Stimulated activated CD8-positive, alpha-beta memory T cell treated with anti-CD3 and anti-CD28 coated beads, Interleukin-4, amount 100 ng/mL, for 1 hour (primary cell): ENCODE measurements at places on chromosomes 1 and 21.

- no peak for DNase-seq
Measured at GRCh38 chr1:93848350-93848883, 30.6 kb downstream of the DNTTIP2 start.

GRCh38 chr1:60935599-60936110 is 146.7 kb upstream of the NFIA start:
- DNase-seq = no peak

- no peak for DNase-seq
Measured at GRCh38 chr1:237981223-237981622, 90.5 kb upstream of the ZP4 start.

DNA sequence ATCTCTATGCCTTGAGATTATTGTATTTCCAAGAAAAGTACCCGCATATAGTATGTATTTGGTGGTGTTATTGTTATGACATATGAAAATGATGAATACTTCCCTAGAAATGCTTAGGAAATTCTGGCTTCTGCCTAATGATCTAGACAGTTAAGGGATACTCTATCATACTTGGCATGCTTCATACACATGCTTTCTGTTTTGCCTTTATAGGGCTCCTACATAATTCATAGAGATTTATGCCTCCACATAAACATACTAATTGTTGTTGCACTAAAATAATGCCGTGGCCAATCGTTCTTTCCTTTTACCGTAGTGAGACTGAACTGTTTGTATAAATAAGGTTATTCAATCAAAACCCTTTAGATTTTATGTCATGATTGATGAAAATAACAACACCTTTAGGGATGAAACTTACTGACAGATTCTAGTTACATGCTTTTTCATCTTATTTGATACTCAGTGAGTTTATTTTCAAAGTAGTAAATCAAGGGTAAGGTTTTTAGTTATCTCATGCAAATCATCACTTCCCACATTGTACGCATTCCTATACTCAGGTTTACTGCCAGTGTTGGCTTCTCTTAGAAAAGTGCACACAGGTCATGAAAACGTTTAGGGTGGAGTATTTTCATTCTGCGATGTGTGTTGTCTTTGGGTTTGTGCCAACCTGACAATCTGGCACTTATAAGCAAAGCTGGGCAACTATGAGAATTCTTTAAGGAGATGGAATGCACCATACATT is 40.5 kb upstream of the SCYL3 start:
- DNase-seq = no peak

DNA sequence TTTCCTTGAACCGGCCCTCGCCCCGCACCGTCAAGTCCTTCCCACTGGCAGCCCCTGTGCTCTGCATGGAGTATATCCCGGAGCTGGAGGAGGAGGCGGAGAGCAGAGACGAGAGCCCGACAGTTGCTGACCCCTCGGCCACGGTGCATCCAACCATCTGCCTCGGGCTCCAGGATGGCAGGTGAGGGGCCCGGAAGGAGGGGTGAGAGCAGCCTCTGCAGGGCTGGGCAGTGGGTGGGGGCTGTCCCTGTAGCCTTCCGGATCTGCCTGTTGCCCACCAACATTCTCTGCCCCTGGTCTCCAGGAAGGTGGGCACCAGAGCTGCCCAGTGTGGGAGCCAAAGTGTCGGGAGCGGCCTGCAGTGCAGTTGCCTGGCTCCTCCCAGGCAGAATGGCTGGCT is 99.2 kb upstream of the ACTL8 start:
- DNase-seq = no peak

DNA sequence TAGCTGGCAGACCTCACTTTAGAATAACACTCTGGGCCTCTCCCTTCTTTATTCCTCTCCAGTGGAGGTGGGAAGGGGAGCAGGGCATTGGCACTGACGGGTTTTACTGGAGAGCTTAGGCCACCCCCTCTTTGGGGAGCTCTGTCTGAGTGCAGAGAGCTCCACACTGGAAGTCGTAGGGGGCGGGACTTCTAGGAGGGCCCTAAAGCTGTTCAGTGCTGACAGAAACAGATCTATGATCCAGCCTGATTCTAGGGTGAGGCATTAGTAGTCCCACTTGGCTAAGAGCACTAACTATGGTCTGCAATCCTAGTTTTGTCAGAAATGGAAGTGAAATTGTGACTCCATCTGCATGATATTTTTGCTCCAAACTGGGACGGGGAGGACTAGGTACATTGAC is 138.7 kb downstream of the MIS18A start:
- no peak for DNase-seq

DNA sequence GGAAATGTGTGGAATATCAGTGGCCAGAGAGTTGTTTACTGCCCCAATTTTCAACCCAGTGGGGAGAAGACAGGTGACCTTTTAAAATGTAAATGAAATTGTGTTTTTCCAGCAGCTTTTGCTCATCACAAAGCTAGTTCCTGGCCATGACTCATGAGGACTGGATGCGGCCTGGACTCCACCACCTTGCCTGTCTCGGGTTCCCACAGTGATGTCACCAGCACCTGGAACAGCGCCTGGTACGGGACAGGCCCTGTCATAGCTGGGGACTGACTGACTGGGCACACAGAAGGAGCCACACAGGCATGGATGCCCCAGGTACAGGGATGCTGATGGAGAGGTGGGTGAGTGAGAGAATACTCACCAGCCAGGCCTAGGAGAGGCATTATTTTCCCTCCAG is 277.1 kb downstream of the AJAP1 start:
- no peak for DNase-seq

GRCh38 chr1:67126111-67126746 is 8.5 kb downstream of the C1orf141 start:
- DNase-seq = no peak

DNA sequence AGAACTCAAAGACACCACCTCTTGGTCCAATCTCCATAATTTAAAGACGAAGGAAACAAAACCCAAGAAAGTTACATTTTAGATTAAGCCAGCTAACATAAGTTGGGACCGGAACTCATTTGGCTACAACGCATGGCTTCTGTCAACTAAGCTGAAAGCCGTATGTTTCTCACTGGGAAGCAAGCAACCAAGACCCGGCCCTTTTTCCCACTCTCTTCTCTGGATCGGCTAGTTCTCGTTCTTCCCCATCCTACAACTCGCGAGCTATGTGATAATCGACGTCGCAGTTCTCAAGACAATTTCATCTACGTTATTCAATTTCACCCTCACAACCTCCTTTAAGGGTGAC is 601 bp downstream of the CCT8 start:
- DNase-seq = no peak

DNA sequence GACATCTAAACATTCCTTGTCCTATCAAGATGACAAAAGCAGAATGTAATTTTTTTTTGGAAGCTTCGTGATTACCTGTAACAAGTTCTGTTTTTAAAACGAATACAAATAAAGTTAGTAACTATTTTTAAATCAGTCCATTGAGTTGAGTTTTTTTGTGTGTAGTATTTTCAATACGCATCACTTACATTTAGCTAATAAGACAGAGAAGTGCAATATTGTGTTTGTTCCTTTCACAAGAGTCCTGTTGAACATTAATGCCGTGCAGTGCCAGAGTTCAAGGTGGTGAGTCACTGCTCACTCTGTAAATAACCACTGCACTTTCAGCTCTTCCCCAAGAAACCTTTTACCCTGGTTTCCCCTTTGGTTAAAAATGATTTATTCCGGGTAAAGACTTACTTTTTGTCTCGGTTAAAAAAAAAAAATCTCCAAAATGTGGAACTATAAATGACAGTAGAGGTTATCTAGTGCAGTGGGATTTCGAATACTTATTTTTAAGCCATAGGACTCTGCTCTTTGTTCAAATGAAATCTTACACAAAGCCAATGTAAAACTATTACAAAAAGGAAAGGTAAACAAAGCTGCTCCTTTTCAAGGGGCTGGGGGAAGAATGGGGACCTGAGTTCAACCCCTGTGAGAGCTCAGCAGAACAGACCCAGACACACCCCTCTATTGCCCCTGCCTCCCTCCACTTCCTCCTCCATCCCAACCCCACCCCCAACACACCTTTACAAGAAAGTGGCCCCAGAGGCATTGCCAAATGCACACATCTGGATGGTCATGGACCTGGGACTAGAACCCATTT is 14.8 kb upstream of the NCMAP start:
- DNase-seq = no peak

DNA sequence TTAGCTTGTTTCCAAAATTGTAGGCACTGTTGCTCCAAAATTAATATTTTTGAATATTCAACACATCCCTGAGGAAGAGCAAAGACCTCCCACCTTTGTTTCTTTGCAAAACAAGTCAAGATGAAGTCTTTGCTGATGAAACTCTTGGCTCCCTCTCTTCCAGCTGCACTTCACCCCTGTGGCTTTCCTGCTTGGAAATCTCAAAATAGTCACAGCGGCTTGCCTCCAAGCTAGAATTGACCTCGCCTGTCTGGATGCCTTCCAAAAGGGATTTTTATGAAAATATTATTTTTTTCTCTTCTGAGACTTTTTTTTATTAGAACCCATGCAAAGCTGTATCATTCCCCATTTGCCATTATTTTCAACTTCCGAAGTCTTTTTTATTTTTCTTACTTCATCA is 71.1 kb upstream of the MROH9 start:
- DNase-seq = no peak

- no peak for DNase-seq
Measured at GRCh38 chr1:235851939-235852338, 14.8 kb downstream of the LYST start.

DNA sequence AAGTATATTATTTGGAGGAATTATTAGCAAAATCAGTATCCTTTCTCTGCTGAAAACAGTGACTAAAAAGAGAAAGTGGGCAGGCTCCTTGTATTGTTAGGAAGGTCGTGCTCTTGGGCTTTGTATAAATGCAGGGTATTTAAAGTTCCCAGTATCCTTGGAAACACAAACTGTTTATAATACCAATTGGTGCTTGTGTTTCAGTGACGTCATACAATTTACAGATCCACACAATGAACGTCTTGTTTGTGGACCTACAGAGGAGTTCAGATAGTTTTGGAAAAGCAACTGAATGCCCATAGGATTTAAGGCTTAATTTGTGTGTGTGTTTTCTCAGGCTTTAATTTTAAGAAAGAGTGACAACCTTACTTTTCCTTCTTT is 168.2 kb downstream of the RASAL2 start:
- DNase-seq = no peak

DNA sequence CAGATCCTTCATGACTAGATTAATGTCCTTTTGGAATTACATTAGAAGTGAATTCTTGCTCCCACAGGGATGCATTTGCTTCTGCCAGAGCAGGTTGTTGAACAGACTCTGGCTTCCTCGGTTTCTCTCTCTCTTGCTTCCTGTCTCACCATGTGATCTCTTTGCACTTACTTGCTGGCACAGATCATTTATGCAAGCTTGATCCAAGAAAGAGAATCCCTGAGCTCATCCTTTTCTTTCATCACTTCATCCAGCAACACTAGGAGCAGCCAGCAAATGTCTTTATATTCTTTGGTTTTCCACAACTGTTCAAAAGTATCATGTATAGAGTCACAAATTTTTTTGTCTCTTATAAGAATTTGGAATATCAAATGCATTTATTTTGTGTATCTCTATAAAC is 313.5 kb downstream of the ZNF326 start:
- no peak for DNase-seq

GRCh38 chr1:162145966-162146696 is 76.6 kb downstream of the NOS1AP start:
- no peak for DNase-seq

DNA sequence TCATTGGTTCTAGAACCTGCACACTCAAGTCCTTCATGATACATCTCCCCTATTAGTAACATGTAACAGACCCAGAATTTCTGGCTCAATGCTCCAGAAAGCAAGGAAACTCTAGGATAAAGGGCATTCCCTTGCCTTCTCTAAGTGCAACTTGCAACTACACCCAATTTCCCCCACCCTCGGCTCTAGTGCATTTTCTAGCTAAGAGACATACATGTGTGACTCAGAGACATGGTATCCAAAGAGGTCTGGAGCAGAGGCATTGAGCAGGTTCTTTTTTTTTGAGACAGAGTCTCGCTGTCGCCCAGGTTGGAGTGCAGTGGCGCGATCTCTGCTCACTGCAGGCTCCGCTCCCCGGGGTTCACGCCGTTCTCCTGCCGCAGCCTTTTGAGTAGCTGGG is 132.9 kb downstream of the ZC3H11B start:
- DNase-seq = no peak

- no peak for DNase-seq
Measured at GRCh38 chr21:40507978-40508377, 339.0 kb downstream of the DSCAM start.

DNA sequence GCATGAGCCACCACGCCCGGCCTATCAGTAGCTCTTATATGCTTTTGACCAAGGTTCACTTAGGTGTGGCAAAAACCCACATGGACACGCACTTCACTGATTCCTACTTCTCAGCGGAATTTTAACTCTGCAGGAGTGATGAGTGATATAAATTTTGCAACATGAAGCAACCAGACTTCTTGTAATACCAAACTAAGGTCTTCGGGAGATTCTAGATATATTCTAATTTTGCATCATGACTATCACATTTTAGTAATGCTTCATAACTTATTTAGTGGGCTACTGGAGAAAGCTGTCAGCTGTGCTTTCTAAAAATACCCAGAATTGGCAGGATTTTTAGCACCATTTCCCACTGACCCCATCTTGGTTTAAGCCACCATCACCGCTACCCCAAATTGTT is 27.8 kb downstream of the RHCE start:
- no peak for DNase-seq

GRCh38 chr1:172507741-172508140 is 25.2 kb upstream of the SUCO start:
- no peak for DNase-seq

DNA sequence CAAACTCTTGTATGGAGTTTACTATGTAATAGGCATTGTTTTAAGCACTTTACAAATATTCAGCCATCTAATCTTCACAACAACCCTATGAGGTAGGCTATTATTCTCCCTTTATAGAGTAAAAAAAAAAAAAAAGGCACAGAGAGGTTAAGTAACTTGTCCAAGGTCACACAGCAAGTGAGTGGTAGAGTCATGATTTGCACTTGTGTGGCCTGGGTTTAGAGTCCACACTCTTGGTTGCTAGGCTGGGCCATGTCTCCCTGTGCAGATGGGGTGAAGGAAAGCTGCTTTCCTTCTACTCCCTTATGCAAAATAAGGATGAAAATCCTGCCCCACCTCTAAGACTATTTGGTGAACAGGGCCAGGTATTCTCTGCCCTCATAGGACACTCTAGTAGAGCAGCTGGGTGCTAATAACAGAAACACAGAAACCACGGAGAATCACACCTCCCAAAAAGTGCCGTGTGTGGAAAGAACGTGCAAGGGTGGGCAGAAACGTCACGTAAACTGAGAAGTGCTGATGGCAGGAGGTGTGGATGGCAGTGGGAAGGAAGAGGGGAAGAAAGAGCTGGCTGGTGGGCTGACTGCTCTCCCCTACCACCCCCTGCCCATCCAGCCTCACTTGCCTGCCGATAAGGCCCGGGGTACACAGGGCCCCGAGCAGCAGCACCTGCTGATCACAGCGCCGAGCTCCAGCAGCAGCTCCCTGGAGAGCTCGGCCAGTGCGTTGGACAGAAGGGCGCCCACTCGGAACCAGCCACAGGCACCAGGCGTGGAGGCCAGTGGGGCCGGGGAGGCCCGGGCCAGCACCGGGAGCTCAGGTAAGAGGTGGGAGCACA is 28.3 kb upstream of the VPS13D start:
- no peak for DNase-seq
